ENCODE measurements at places on chromosomes 12 and 14. TPM values are rescaled to one million over a fixed set of nuclear protein-coding genes. Genes with fewer than 3 reads are reported as not detected.

Gene PXN
- total RNA-seq, result 7.9 TPM

Gene ACRBP
- total RNA-seq, result 1.7 TPM

Gene OR4K17
- total RNA-seq, result not detected

Gene SIX1
- total RNA-seq, result 0.36 TPM

Gene SYNJ2BP
- total RNA-seq, result 26.2 TPM

Gene CIROP
- not detected for total RNA-seq

Gene FOXM1
- total RNA-seq, result 6.3 TPM
